ENCODE measurements at places on chromosomes 2 and 18. TPM values are rescaled to one million over a fixed set of nuclear protein-coding genes. Genes with fewer than 3 reads are reported as not detected.

GRCh38 chr2:171652416-171652785 lies 34.9 kb upstream of the DYNC1I2 start:
- H3K27ac ChIP-seq, result no peak overlapping the region
- H3K27me3 ChIP-seq, result no peaks in the 10 kb centered on the region
- no peak for DNase-seq
- H3K4me1 ChIP-seq, result no peaks in the 10 kb centered on the region
- no peak overlapping the region for H3K4me3 ChIP-seq

GRCh38 chr2:9538000-9538507 lies 17.6 kb downstream of the ADAM17 start:
- no peak overlapping the region for H3K4me3 ChIP-seq
- H3K4me1 ChIP-seq, result peaks cover 9% of the 10 kb centered on the region

DNA sequence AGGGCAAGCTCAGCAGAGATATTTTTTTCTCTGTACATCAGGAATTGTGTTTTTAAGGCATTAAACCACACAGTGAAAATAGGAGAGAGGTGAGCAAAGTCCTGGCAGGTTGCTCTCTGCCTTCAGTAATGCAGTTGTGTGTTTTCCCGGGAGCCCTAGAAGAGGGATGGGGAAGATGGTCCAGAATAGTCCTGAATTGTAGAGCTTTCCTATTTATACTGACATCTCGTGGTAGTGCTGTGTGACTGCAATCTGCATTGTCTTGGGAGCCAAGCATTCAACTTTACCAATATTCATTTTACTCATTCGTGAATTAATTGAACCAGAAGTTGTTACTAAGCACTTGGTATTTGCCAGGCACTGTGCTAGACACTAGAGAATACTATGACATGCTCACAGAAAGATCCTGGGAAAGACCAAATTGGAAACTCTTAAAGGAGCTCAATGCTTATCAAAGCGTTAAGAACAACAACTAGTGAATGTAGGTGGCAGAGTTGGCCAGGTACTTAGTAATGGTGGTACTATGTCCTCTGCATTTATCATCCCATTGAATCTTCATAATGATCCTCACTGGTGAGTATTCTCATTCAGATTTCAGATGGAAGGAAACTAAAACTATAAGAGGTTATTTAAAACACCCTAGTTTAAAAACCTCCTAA lies 214.6 kb downstream of the TRIB2 start:
- no peaks in the 10 kb centered on the region for H3K27me3 ChIP-seq
- DNase-seq, result no peak
- H3K27ac ChIP-seq, result no peak overlapping the region

DNA sequence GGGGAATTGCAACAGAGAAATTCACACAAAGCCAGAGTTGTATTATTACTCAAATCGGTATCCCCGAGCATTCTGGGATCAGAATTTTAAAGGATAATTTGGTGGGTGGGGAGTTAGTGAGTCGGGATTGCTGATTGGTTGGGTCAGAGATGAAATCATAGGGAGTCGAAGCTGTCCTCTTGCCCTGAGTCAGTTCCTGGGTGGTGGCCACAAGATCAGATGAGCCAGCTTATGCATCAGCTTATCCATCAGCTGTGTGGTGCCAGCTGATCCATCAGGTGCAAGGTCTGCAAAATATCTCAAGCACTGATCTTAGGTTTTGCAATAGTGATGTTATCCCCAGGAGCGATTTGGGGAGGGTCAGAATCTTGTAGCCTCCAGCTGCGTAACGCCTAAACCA lies 34.3 kb upstream of the ITM2C start:
- H3K4me1 ChIP-seq, result no peaks in the 10 kb centered on the region
- no peak for DNase-seq
- no peak overlapping the region for H3K27ac ChIP-seq
- H3K27me3 ChIP-seq, result no peaks in the 10 kb centered on the region

- H3K4me3 ChIP-seq, result no peak overlapping the region
- no peak overlapping the region for H3K27ac ChIP-seq
- no peaks in the 10 kb centered on the region for H3K4me1 ChIP-seq
- DNase-seq, result no peak
- H3K27me3 ChIP-seq, result no peaks in the 10 kb centered on the region
Observed at GRCh38 chr2:107669335-107669734, 157.4 kb upstream of the RGPD4 start.

- no peaks in the 10 kb centered on the region for H3K27me3 ChIP-seq
- H3K36me3 ChIP-seq, result peaks cover 5% of the 10 kb centered on the region
- H3K27ac ChIP-seq, result no peak overlapping the region
- peaks cover 12% of the 10 kb centered on the region for H3K4me1 ChIP-seq
Observed at GRCh38 chr18:76378526-76379215, 116.4 kb downstream of the ZNF516 start.

- no peaks in the 10 kb centered on the region for H3K27me3 ChIP-seq
- H3K27ac ChIP-seq, result no peak overlapping the region
- no peaks in the 10 kb centered on the region for H3K36me3 ChIP-seq
- H3K4me3 ChIP-seq, result no peak overlapping the region
Observed at GRCh38 chr2:144015655-144016245, 504.2 kb downstream of the ZEB2 start.

- no peaks in the 10 kb centered on the region for H3K36me3 ChIP-seq
- no peaks in the 10 kb centered on the region for H3K4me1 ChIP-seq
- no peak for DNase-seq
Observed at GRCh38 chr2:235533198-235533597, 39.4 kb downstream of the AGAP1 start.

GRCh38 chr18:74477771-74478170 lies 18.4 kb upstream of the CNDP2 start:
- no peak for DNase-seq
- no peaks in the 10 kb centered on the region for H3K36me3 ChIP-seq
- no peak overlapping the region for H3K27ac ChIP-seq
- H3K4me1 ChIP-seq, result peaks cover 6% of the 10 kb centered on the region
- no peak overlapping the region for H3K4me3 ChIP-seq

DNA sequence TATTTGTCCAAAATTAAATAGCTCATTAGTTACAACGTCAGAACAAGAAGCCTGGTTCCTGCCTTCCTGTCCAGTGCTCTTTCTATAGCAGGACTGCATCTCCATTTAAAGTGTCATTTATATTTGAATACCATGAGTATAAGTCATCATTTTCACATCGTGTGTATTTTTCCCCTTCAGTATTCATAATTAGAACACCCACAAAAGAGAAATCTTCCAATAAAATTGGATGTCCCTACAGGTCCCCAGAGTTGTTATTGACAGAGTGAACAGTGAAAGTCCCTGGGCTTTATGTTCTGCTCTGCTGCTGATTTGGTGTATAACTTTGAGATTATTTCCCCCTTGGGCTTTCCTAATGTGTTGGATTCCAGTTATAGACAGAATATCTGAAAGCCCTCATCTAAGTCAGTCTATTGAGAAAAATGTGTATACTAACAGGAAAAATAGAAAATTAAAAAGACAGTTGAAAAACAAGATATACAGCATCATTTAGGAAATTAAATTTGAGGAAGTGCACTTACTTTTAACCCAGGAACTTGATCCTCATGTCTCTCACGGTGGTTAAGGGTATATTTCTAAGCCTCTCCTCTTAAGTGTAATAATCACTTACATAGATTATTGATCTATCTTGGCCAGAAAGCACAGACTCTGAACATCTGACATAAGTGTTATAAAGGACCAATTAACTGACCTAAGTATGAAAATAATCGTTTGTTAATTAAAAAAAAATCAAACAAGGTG lies 15.2 kb upstream of the REV1 start:
- no peak for DNase-seq
- no peaks in the 10 kb centered on the region for H3K27me3 ChIP-seq

DNA sequence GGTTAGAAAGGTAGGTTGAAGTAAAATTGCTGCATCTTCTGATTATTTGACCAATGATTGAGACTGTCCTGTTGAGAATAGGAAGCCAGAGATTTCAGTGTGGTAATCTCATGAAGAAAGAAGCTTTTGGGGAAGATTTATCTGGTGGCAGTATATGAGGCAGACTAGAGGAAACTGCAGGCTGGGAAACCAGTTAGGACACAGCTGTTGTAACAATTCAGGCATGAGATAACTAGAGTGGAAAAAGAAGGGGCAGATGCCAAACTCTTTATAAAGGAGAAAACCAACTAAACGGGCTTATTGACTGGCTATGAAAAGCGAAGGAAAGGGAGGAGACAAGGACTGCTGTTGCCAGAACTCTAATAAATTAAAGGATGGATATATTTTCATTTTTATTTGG lies 155.6 kb downstream of the TTC27 start:
- DNase-seq, result no peak
- no peaks in the 10 kb centered on the region for H3K36me3 ChIP-seq
- no peak overlapping the region for H3K4me3 ChIP-seq
- no peak overlapping the region for H3K27ac ChIP-seq
- H3K4me1 ChIP-seq, result no peaks in the 10 kb centered on the region

GRCh38 chr2:174892546-174892945 lies 112.6 kb downstream of the CHN1 start:
- no peak overlapping the region for H3K27ac ChIP-seq
- no peak for DNase-seq
- H3K4me1 ChIP-seq, result no peaks in the 10 kb centered on the region
- no peak overlapping the region for H3K4me3 ChIP-seq

DNA sequence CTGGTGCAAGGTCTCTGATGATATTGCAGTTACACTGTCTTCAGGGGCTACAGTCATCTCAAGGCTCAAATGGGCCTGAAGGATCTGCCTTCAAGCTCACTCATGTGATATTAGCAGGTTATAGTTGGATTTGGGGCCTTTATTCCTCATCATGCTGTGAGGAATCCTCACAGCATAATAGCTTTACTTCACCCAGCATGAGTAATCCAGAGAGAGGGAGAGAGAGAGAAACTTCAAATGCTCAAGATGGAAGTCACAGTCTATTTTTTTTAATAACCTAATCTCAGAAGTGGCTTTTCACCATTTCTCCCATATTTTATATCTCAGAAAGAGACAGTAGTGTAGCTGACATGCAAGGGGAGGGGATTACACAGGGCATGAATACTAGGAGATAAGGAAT lies 658.7 kb downstream of the EPHA4 start:
- no peak for DNase-seq
- H3K27ac ChIP-seq, result no peak overlapping the region
- no peak overlapping the region for H3K4me3 ChIP-seq
- H3K27me3 ChIP-seq, result no peaks in the 10 kb centered on the region
- no peaks in the 10 kb centered on the region for H3K4me1 ChIP-seq

GRCh38 chr2:3430172-3430571 lies 50.7 kb downstream of the TRAPPC12 start:
- no peak for DNase-seq
- H3K27ac ChIP-seq, result no peak overlapping the region
- H3K4me1 ChIP-seq, result no peaks in the 10 kb centered on the region
- no peak overlapping the region for H3K4me3 ChIP-seq
- no peaks in the 10 kb centered on the region for H3K36me3 ChIP-seq

GRCh38 chr2:43377327-43377726 lies 150.9 kb upstream of the ZFP36L2 start:
- peaks cover 22% of the 10 kb centered on the region for H3K4me1 ChIP-seq
- no peak overlapping the region for H3K4me3 ChIP-seq
- H3K36me3 ChIP-seq, result no peaks in the 10 kb centered on the region
- no peak overlapping the region for H3K27ac ChIP-seq
- no peaks in the 10 kb centered on the region for H3K27me3 ChIP-seq
- DNase-seq, result no peak

- H3K4me1 ChIP-seq, result no peaks in the 10 kb centered on the region
- no peaks in the 10 kb centered on the region for H3K27me3 ChIP-seq
- H3K36me3 ChIP-seq, result no peaks in the 10 kb centered on the region
- H3K4me3 ChIP-seq, result no peak overlapping the region
- DNase-seq, result no peak
Observed at GRCh38 chr2:156625360-156626170, 189.4 kb downstream of the GPD2 start.

- H3K4me1 ChIP-seq, result peaks cover 3% of the 10 kb centered on the region
- no peaks in the 10 kb centered on the region for H3K36me3 ChIP-seq
- no peaks in the 10 kb centered on the region for H3K27me3 ChIP-seq
- DNase-seq, result no peak
- no peak overlapping the region for H3K27ac ChIP-seq
Observed at GRCh38 chr18:74791501-74792194, 194.0 kb downstream of the ZNF407 start.

- DNase-seq, result no peak
- no peaks in the 10 kb centered on the region for H3K27me3 ChIP-seq
- no peaks in the 10 kb centered on the region for H3K36me3 ChIP-seq
- no peak overlapping the region for H3K27ac ChIP-seq
- H3K4me3 ChIP-seq, result no peak overlapping the region
- H3K4me1 ChIP-seq, result no peaks in the 10 kb centered on the region
Observed at GRCh38 chr2:126802316-126802715, 96.4 kb upstream of the TEX51 start.

- no peaks in the 10 kb centered on the region for H3K36me3 ChIP-seq
- no peak overlapping the region for H3K4me3 ChIP-seq
- H3K27ac ChIP-seq, result no peak overlapping the region
Observed at GRCh38 chr2:215791481-215791937, 221.8 kb downstream of the MREG start.

GRCh38 chr2:126990605-126991532 lies 92.2 kb downstream of the TEX51 start:
- DNase-seq, result no peak
- H3K4me1 ChIP-seq, result peaks cover 22% of the 10 kb centered on the region
- H3K27me3 ChIP-seq, result no peaks in the 10 kb centered on the region
- H3K36me3 ChIP-seq, result no peaks in the 10 kb centered on the region

DNA sequence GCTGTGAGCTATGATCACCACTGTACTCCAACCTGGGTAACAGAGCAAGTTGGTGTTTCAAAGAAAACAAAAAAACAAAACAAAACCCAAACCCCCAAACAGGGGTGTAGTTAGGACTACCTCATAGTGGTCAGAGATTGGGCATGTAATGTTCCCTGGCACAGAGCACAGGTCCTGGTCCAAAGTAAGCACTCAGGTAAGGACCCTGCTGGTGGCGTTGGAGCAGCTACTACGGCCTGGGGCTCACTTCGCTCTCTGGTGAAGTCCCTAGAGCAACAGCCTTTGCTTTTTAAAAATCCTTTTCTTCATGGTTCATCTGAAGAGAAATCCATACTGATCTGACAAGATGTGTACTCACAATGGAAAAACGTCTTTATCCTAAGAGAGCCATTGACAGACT lies 130.4 kb downstream of the ZNF236 start:
- peaks cover 39% of the 10 kb centered on the region for H3K4me1 ChIP-seq
- no peak for DNase-seq
- no peak overlapping the region for H3K4me3 ChIP-seq
- no peak overlapping the region for H3K27ac ChIP-seq
- peaks cover 13% of the 10 kb centered on the region for H3K36me3 ChIP-seq
- H3K27me3 ChIP-seq, result no peaks in the 10 kb centered on the region

DNA sequence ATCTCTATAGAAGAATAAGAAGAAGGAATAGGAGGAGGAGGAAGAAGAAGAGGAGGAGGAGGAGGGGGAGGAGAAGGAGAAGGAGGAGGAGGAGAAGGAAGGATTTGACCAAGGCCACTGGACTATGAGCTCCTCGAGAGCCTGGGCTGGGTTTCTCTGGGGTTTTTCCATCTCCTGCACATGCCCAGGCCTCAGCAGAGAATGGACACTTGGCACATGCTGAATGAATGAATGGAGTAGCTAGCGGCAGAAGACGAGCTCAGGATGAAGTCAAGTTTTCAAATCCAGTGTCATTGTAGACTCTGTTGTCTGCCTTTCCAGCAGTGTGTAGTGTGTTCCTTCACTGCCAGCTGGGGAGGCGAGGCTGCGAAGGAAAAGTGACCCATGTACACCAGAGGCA lies 2.2 kb downstream of the MYO7B start:
- H3K36me3 ChIP-seq, result no peaks in the 10 kb centered on the region
- no peak for DNase-seq
- H3K27me3 ChIP-seq, result no peaks in the 10 kb centered on the region
- H3K27ac ChIP-seq, result no peak overlapping the region
- H3K4me1 ChIP-seq, result no peaks in the 10 kb centered on the region

Gene PSMD14
- 61.8 TPM for total RNA-seq

Gene CLHC1
- 4.4 TPM for total RNA-seq

Gene C2orf66
- not detected for total RNA-seq

Gene FARP2
- 13.3 TPM for total RNA-seq

Gene CAPN14
- not detected for total RNA-seq

All from right lobe of liver (tissue), 6 donors.